ENCODE measurements at places on chromosomes 16 and 17.

- DNase-seq: peak; percentile 25
These were observed 6.6 kb upstream of the ATP6V0C start for GRCh38 chr16:2507052-2507659.

DNA sequence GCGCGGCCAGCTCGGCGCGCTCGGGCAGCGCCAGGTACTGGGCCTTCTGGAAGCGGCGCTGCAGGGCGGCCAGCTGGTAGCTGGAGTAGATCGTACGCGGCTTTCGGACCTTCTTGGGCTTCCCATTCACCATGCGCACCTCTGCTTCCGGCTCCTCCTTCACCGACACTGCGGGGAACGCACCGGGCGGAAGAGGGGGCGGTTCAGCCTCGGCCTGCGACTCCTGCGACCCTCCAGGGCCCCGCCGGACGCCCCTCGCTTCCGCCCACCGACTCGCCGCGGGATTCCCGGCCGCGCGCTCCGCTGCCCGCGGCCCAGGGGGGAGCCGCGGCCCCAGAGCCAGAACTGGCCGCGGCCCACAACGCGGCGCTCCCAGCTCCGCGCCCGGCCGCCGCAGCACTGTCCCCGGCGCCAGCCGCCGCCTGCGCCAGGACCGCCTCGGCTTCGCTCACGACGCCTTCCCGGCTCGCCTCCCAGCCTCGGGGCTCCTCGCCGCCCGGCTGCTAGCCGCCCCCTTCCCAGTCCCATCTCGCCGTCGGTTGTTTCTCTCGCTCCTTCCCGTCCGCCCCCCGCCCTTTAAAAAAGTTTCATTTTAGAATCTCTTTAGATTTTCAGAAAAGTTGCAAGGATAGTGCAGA is 1.5 kb downstream of the DLX3 start:
- DNase-seq: no peak

- no peak for DNase-seq
These were observed 217.6 kb upstream of the CPHXL start for GRCh38 chr16:75943705-75944514.

GRCh38 chr16:4768549-4769305 is 1.8 kb upstream of the ZNF500 start:
- DNase-seq: peak; percentile 60

- no peak for DNase-seq
These were observed 98.6 kb downstream of the USP22 start for GRCh38 chr17:20944014-20944865.

DNA sequence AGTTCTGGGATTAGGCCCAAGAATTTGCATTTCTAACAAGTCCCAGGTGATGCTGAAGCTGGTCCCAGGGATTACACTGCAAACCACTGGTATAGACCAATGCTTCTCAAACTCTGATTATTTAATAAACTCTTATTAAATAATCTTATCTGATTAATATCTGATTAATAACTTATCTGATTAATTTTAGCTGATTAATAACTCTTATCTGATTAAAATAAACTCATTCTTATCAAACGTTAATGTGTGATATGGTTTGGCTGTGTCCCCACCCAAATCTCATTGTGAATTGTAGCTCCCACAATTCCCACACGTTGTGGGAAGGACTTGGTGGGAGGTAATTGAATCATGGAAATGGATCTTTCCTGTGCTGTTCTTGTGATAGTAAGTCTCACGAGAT is 78.6 kb upstream of the TANC2 start:
- no peak for DNase-seq

DNA sequence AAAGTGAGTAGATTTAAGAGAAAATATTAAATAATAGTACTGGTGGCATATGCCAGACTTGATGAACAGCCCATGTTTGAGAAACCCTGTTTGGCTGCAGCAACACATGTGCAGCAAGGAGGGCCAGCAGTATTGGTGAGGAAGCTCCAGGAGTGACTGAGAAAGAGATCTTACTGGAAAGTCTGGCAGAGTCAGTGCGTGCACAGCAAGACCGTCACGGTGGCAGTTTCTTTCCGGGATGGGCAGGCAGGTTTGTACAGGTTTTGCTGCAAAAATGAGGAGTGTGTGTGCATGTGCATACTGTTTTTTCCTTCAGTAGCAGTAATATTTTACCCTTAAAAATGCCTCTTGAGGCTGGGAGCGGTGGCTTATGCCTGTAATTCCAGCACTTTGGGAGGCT is 41.4 kb downstream of the KSR1 start:
- no peak for DNase-seq

DNA sequence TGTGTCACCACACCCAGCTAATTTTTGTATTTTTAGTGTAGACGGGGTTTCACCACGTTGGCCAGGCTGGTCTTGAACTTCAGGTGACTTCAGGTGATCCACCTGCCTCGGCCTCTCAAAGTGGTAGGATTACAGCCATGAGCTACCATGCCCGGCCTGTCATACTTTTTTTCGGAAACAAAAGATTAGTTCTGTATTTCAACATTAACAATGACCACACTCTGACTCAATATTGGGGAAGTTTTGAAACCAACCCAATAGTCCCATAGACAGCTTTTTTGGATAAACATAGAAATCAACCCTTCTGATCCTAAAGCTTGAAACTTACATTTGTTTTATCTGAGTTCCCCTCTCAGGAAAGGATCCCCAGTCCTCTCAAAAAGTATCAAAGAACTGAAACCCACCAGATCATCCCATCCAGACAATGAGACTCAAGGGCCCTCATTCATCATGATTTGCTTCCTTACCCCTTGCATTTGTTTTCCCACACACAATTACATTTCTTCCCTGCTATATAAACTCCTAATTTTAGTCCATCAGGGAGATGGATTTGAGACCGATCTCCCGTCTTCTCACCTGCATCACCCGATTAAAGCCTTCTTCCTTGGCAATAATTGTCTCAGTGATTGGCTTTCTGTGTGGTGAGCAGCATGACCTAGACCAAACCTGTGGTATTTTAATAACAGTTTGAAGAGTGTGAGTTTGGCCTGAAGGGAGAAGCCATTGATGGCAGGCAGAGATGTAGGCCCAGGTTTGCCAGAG is 7.2 kb upstream of the AGRP start:
- DNase-seq: peak; percentile 44

DNA sequence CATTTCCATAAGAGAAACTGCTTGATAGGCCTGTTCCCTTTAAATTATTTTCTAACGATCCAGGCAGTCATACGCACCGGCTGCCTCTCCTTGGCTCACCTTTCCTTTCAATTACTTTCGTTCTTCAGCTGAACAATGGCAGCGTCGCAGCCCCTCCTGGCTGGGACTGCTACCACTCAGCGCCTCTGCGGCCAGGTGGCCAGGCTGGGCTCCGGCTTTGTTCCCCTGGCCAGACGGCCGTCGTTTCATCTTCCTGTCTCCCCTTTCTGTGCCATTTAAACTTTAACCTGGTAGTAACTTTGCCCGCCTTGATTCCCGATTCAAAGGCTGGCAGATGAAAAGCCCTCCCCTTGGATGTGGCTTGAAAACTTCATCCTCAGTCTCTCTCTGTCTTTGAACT is 79.0 kb downstream of the C16orf78 start:
- no peak for DNase-seq

GRCh38 chr16:28293601-28293960 is 1.3 kb downstream of the SBK1 start:
- no peak for DNase-seq

GRCh38 chr16:81170824-81171223 is 67.7 kb upstream of the BCO1 start:
- no peak for DNase-seq

DNA sequence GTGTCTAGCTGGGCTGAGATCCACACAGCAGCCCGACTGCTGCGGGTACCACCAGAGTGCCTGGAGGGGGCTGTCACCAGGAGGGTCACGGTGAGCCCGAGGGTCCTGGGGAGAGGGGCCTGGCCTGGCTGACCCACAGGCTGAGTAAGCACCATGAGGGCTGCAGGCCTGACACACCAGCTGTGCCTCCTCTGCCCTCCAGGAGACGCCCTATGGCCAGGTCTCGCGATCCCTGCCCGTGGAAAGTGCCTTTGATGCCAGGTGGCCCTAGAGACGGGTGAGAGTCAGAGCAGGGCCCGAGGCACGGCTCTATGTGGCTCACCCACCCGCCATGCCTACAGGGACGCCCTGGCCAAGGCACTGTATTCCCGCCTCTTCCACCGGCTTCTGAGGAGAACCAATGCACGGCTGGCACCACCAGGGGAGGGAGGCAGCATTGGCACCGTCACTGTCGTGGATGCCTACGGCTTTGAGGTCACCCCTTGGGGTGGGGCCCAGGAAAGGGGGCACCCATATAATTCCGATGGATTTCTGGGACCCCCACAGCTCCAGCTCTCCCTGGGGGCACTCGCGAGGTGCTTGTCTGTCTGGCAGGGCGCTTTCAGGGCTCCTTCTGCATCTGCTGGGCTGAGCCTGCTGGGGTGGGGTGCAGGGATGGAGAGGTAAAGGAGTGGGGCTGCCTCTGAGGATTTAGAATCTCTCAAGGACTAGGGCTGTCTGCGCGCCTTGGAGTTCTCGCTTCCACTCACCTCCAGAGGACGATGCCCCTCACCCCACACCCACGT is 7.1 kb downstream of the MYO15B start:
- no peak for DNase-seq

GRCh38 chr16:63539276-63539675 is 1503.0 kb upstream of the CDH8 start:
- DNase-seq: no peak

DNA sequence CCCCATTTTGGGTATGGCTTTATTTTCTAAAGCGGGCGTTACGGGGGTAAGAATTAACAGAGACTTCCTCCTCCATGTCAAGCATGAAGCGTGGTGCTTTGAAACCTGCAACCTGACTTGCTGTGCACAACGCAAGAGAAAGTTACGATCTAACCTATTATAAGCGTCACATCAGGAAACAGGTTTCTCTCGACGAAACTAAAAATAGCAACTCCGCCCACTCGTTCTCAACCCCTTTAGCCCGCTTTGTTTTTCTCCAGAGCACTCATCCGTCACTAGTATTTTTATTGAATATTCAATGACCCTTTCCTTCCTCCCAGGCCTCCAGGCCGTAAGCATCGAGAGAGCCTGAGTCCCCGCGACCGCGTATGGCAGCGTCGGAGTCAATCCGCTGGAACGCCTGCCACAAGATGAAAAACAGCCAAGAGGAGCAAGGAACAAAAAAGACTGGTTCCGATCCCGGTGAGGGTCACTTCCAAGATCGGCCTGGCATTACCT is 555 bp downstream of the NUP88 start:
- peak; percentile 21 for DNase-seq

DNA sequence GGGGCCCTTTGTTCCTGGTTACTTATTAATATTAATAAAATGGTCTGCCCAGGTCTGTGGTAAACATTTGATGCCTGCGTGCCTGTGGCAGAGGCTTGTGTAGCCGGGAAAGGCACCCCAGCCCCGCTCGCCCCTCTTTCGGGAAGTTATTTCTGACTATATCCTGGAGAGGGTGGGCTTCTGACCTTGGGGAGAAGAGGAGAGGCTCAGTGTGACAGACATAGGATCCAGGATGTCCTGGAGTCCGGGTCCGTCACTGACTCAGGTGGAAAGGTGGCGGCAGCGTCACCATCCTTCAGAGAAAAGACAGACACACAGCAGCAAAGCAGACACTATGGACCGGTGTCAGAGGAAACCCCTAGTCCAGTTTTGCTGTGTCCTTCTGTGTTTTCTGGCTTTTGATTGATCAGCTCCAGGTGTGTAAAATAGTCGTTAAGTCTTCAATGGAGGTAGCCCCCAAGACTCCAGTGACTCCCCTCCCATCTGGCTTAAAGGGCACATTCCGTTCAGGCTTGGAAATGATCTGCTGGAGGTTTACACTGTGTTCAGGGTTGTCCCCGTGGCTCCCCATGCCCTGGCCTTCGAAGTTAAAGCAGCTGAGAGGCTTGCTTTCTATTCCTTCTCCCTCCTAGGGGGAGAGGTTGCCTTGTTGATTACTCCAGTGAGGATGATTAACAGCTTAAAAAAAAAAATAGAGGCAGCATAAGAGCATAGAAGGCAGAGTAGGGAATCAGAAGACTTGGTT is 81.6 kb downstream of the CCDC182 start:
- DNase-seq: no peak

Data from GF-D8 (cell line).